Chondrocyte (in vitro differentiated cells): ENCODE measurements at places on chromosomes 1 and 21. TPM values are rescaled to one million over a fixed set of nuclear protein-coding genes. Genes with fewer than 3 reads are reported as not detected.

DNA sequence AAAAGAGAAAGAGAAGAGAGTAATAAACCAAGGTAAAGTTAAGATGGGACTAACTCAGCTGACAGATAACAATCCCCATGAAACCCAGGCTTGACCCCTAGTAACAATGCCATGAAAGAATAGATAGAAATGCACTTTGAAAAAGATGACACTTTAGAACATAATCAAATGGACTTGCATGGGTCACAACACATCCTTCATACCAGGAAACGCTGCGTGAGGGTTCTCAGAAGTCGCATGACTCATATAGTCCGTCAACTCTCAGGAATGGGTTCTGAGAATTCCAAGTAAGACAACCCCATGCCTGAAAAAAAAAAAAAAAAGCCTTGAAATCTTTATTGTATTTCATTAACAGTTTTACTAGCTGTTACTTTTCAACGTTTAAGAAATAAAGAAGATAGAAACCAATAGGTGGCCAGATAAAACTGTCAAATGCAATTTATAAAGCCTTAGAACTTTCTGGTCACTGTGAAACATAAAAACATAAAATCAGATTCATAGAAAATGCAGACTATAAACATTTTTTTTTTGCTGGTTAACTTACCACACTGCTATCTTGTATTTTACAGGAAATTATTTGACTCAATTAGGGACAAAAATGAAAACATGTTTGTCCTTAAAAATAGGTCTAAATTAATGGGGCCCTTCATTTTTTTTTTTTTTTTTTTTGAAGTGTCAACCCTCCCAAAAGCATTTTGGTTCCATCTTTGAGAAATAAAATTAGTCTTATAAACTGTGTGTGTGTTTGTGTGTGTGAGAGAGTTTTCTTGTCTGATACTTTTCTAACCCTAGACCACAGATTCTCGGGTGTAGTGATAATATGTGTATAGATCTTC lies 202.1 kb downstream of the NCAM2 start:
- H3K27me3 ChIP-seq: no peaks in the 10 kb centered on the region
- H3K36me3 ChIP-seq: peaks cover 2% of the 10 kb centered on the region
- peak overlapping the region; percentile 88 for H3K27ac ChIP-seq
- DNase-seq: no peak
- peak overlapping the region; percentile 28 for H3K4me3 ChIP-seq
- peaks cover 39% of the 10 kb centered on the region for H3K4me1 ChIP-seq

GRCh38 chr1:157310401-157310800 lies 172.2 kb upstream of the ETV3 start:
- no peak overlapping the region for H3K27ac ChIP-seq
- H3K4me3 ChIP-seq: no peak overlapping the region
- no peak for DNase-seq
- H3K4me1 ChIP-seq: no peaks in the 10 kb centered on the region
- H3K27me3 ChIP-seq: peaks cover 47% of the 10 kb centered on the region

GRCh38 chr1:38006008-38006828 lies 904 bp upstream of the FHL3 start:
- no peaks in the 10 kb centered on the region for H3K27me3 ChIP-seq
- peak overlapping the region; percentile 62 for H3K4me3 ChIP-seq
- peak; percentile 78 for DNase-seq
- H3K4me1 ChIP-seq: peaks cover 57% of the 10 kb centered on the region
- peak overlapping the region; percentile 66 for H3K27ac ChIP-seq
- peaks cover 2% of the 10 kb centered on the region for H3K36me3 ChIP-seq

GRCh38 chr1:115314765-115315164 lies 23.3 kb downstream of the NGF start:
- DNase-seq: no peak
- peaks cover 6% of the 10 kb centered on the region for H3K36me3 ChIP-seq
- peak overlapping the region; percentile 82 for H3K27ac ChIP-seq
- peak overlapping the region; percentile 2 for H3K4me3 ChIP-seq

Gene PEAR1
- 1.4 to 13.7 TPM (median 9.9 TPM) in 3 replicates for total RNA-seq

Gene C8A
- total RNA-seq: not detected in 3 replicates

Gene WLS
- 149 to 207 TPM (median 160 TPM) in 3 replicates for total RNA-seq

Gene FMO4
- total RNA-seq: 2.2 to 3.5 TPM (median 2.6 TPM) in 3 replicates

Gene SEC16B
- 3.6 to 5.7 TPM (median 4.1 TPM) in 3 replicates for total RNA-seq

Gene NUDT4B
- 0.85 to 1.6 TPM in 2 of 3 replicates, not detected in the other for total RNA-seq

Gene ACTL8
- total RNA-seq: not detected in 3 replicates

Gene OR10R2
- not detected in 3 replicates for total RNA-seq
